Activated effector memory CD4-positive, alpha-beta T cell treated with Interleukin-2 at 50 U/mL for 16 hours (primary cell): ENCODE measurements at places on chromosomes 16 and 17.

- DNase-seq = no peak
Measured at GRCh38 chr17:42394838-42395237, 6.6 kb upstream of the STAT3 start.

GRCh38 chr16:25771812-25772568 is 80.2 kb downstream of the HS3ST4 start:
- DNase-seq = no peak

DNA sequence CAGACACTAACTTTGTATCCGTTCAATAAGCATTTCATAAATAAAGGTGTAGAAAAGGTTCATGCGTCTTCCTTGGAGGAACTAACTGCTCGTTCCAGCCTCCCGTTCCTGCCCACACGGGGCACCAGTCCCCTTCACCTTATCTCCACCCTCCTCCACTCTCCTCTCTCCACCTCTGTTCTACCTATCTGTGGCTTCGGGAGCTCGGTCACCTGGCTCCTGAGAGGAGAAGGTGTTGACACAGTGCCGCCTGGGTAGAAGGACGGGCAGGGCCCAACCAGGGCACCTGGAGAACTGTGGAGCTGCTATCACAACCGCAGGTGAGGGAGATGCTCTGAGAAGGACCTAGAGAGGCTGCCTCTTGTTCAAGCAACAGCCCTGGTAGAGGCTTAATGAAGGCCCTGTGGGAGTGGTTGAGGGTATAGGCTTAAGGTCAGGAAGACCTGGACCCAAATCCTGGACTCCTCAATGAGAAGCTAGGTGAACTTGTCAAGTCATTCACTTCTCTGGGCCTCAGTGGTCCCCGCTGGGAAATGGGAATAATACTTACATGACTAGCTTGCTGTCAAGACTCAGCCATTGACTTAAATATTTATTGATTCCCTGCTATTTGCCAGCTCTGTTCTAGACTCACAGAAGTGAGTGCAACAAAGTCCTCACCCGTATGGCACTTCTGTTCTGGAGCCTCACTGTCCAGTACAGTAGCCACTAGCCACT is 9.6 kb upstream of the MINK1 start:
- DNase-seq = no peak

DNA sequence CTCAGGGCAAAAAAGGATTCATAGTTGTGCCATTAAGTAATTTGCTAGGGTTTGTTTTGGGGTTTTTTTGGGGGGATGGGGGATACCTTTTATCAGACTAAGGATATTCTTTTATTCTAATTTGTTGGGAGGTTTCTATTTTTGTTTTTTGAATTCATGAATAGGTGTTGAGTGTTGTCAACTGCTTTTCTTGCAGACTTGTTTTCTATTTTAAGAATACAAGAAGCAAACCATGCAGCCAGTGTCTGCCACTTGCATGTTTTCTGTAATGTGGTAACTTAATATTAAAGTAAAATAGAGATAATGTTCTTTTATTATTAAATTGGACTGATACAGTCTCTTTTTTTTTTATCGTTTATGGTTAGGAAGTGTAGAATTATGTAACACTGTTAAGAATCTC is 49.5 kb downstream of the NFATC3 start:
- no peak for DNase-seq

DNA sequence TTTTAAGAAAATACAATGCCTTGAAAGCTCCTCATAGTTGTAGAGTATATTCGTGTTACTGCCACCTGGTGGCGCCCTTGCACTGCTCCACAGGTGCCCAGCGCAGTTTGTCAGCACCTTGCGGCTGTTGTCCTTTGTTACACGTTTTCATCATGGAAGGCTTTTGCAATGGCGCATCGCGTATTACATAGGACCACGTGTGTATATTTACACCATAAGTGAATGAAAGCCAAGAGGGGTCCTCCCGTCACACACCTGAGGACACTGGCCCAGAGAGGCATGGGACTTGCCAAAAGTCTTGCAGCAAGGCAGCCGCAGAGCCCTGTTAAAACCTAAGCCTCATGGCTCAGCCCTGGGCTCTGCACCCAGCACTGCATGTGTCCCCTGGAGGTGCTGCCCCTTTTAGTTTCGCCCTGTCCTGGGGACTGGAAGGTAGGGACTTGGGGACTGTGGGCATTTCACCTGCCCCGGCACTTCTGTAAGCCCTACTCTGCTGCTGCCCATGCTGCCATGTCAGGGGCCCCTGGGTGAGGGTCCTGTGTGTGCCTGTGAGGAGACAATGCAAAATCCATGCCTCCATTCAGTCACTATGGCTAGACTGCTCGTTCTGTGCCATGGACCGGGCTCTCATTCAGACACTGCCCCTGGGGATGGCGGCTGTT is 24.3 kb downstream of the POLR3E start:
- DNase-seq = peak; percentile 58

- DNase-seq = no peak
Measured at GRCh38 chr17:72386619-72387237, 265.9 kb downstream of the SOX9 start.

DNA sequence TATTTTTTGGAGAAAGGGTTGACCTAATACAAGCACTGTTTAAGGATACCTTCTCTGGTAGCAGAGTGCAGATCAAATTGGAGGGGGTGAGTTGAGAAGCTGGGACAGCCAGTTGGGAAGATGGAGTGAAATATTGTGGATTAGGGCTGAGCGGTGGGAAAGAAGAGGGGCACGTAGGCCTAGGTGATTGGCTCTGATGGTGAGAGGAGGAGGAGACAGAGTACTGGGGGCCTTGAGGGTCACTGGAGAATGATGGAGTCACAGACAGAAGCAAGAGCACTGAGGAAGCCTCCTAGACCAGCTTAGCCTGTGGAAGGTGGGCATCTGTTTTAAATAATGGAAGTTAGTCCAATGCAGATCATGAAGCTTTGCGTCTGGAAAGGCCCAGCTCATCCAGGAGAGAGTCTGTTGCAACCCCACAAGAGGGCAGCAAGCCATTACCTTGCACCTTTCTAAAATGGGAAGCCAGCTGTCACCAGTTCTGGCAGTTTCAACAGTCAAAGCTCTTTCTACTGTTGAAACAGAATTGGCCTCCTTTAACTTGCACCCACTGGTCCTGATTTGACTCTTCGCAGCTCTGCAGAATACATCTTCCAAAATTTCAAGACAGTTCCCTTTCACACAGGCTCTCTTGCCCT is 11.8 kb downstream of the SLC9A5 start:
- no peak for DNase-seq

DNA sequence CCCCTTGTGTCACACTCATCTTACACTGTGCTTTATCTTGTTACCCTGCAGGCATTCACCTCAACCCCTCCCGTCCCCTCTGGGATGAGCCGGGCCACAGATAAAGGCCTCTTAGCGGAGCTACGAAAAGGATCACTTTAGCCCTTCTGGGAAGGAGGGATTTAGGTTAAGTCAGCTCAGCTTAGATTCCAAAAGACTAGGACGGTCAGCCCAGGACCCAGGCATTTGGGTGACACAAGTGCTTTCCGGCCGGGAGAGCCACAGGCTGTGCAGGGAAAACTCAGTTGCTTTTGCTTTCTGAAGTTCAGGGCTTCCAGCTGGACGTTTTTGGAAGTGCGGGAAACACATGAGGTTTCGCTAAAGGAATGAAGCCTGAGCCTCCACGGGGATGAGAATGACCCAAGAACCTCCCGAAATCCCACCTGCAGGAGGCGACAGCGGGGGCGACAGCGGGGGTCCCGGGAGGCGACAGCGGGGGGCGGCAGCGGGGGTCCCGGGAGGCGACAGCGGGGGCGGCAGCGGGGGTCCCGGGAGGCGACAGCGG is 11.6 kb upstream of the METRNL start:
- no peak for DNase-seq

DNA sequence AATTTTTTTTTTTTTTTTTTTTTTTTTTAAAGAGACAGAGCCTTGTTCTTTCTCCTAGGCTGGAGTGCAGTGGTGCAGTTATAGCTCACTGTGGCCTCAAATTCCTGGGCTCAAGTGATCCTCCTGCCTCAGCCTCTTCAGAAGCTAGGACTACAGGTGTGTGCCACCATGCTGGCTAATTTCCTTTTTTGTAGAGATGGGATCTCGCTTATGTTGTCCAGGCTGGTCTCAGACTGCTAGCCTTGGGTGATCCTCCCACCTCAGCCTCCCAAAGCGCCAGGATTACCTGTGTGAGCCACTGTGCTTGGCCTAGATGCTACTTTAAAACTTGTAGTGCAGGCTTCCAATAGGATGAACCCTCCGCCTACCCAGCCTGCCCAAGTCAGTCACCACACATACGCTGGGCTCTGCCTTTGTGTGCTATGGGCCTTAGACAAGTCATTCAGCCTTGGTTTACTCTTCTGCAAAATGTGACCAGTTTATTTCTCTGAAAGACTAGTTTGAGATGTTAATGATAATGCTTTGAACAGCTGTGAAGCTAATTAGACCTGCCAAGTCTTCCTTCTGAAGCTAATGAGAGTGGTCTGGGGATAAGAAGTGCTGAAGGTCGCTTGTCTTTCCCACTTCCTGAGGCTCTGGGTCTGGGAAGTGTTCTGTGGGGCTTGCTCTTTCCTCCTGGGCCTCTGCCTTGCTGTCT is 5.2 kb downstream of the GPT2 start:
- DNase-seq = no peak

DNA sequence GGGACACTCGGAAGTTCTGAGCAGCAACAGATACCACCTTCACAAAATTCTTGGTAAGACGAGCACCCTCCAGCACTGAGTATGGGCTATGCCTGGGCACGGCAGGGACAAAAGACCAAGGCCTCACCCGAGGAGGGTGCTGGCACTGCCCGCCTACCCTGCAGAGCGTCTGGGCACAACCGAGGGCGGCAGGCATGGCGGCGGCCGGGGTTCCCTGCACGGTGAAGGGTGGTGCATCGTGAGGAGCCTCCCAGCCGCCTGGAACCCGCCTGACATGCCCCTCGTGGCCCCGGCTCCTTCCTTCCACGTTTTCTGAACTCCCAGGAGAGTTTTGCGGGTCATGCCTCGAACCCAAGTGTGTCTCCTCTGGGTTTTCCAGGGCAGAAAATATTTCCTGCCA is 18.9 kb downstream of the GALNS start:
- DNase-seq = no peak

DNA sequence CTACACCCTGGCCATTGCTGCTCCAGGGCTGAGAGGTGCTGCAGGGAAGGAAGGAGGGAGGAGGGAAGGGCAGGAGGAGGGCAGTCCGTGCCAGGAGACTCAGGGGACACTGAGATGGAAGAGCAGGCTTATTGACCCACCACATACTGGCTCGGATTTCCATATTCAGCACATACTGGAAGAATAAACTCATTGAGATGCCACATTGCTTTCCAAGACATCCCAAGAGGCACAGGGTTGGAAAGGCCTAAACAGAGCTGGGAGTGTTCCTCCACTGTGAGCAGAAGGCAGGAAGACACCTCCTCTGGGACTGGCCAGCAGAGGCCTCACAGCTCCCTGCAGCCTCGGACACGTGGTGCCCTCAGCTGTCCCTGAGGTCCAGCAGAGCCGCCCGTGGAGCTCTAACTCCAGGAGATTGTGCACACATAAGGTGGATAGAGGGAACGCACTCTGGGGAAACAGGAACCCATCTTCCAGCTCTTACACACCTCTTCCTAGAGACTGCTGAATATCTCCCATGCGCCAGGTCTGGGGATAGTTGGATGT is 17.4 kb downstream of the CCDC182 start:
- DNase-seq = no peak

DNA sequence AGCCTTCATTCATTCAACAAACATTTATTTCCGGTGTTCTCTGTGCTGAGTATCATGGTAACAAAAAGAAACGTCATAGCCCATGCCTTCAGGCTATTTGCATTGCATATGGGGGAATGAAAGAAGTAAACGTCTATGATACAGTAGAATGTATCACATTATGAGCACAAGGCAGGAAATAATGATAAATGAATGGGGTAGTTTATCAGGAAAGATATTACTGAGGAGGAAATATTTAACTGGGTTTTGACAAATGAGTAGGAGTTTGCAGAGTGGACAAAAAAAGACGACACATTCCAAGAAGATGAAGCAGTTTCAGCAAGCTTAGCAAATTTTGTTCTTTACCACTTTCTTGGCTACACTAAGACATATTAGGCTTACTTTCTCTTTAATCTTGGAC is 1.3 kb upstream of the KRTAP4-7 start:
- DNase-seq = no peak

DNA sequence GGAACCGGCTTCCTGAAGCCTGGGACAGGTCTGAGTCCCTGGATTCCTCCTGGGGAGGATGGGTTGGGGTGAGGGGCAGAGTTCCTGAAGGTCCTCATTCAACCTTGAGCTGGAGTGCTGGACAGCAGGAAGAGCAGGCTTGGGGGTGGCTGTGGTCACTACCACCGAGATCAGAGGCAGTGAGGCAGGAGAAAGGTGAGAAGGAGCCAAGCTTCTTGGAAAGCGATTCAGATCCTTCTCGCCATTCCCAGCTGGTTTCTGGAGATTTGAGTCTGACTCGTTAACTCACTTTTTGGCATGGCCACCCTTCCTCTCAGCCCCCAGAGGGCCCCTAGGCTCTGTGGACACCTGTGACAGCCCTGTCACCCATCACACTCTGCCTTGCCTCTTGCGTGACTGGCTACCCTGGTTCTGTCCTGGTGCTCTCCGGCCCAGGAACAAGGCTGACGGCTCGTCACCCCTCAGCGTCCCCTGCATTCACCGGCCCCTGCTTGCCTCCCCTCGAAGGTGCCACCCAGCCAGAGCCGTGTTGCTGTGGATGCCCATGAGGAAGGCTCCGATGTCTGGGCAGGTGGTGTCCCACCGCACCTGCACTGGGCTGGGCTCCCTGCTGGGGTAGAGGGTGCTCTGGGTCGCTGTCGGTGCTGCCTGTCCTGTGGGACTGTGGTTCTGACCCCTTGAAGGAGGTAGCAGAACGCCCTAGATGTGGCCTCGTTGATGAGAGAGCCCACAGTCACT is 9.7 kb upstream of the TIMP2 start:
- DNase-seq = no peak

GRCh38 chr16:20875355-20875650 is 24.9 kb downstream of the DCUN1D3 start:
- DNase-seq = no peak

GRCh38 chr16:16059895-16060590 is 110.6 kb downstream of the ABCC1 start:
- no peak for DNase-seq

GRCh38 chr17:10226930-10227695 is 28.7 kb upstream of the GAS7 start:
- peak; percentile 3 for DNase-seq

DNA sequence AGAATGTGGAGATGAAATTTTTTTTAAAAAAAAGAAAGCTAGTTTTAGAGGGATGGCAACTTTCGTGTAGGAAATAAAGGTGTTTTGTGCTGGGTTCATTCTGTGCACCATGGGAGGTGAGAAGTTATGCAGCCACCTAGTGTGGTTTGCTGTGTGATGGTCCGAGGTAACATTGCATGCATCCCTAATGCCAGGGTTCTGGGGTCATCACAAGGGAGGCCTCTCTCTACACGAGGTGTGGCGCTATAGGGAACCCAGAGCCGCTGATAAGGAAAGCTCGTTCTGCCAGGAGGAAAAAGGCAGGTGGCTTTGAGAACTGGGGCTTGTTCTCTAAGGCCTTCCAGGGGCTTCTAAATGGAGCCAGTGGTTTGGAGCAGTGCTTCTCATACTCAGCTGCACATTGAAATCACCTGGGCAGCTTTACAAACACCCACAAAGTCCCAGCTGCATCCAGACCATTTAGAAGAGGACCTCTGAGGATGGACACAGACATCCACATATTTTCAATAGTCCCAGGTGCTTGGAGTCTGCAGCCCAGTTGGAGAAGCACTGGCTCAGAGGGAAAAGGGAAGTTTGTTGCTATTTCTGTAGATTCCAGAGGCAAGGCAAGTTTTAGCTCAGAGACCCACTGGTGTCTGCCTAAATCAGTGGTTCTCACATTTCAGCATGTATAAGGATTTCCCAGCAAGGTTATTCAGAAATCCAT is 43.5 kb downstream of the VPS35L start:
- DNase-seq = no peak
